ENCODE measurements at places on chromosomes 7 and 10.

- no peak for DNase-seq
These were observed 501.6 kb downstream of the TCERG1L start for GRCh38 chr10:130809761-130810515.

GRCh38 chr7:127877951-127878350 is 153.3 kb downstream of the LRRC4 start:
- no peak for DNase-seq

- DNase-seq: no peak
These were observed 489.2 kb upstream of the ZMIZ1 start for GRCh38 chr10:78579576-78579975.

DNA sequence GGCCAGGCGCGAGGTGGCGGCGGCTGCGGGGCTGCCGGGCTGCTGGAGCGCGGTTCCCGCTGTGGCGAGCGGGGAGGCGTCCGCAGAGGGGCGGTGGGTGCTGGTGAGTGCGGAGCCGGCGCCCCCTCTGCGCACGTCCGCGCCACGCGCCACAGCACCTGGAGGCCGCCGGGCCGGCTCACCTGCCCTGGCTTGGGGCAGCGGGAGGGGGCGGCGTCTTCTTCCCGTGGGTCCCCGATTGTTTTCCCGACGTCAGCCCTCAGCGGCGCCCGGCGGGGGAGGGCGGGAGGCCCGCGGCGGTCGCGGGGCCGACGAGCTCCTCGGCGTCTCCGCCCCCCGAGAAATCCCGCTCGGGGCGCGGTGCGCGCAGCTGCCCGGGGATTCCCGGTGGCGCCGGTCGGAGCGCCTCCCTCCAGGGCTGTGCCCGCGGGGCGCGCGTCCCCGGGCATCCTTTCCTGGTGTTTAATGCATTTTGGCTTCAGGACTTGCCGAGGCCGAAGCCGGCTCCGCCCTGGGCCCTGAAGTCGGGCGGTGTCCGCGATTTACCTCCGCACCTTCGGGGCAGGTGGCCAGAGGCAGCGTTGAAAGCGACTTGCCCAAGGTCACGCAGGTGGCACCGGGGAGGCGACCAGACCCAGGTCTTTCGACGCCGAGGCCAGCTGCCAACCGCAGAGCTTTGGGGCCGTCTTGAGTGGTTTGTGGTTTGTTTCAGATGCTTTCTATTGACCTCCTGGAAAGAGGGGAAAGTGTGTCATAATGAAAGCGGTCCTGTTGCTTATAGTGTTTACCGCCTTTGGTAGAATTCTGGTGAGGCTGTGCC is 561 bp downstream of the PLEKHA1 start:
- DNase-seq: no peak

- peak; percentile 89 for DNase-seq
These were observed 36.8 kb downstream of the MYOF start for GRCh38 chr10:93445097-93445960.

DNA sequence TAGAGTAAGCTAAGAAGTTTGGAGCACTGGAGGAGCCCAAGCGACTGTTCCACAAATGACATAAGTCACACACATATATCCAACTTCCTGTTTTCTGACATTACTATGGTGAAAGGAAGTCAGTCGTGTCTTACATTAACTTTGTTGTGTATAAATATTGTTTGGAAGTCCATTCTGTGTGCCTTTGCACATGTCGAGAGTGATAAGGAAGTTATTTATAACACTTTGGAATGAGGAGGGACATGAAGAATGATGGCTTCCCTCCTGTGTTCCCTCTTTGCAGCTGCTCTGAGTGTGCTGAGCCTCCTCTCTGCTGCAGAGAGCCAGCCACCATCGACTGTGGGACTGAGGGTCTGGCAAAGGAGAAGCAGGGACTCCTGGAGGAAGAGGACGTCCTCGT is 40.4 kb upstream of the MGMT start:
- no peak for DNase-seq

Data from AG04449 (cell line).